ENCODE measurements at places on chromosomes 5 and 9.
A peak's percentile ranks its signal among the peaks of the same experiment; 100 is the strongest.

GRCh38 chr5:91499943-91500531 lies 116.9 kb upstream of the ARRDC3 start:
- no peak for DNase-seq

GRCh38 chr5:96706433-96707111 lies 44.4 kb downstream of the CAST start:
- no peak for DNase-seq

DNA sequence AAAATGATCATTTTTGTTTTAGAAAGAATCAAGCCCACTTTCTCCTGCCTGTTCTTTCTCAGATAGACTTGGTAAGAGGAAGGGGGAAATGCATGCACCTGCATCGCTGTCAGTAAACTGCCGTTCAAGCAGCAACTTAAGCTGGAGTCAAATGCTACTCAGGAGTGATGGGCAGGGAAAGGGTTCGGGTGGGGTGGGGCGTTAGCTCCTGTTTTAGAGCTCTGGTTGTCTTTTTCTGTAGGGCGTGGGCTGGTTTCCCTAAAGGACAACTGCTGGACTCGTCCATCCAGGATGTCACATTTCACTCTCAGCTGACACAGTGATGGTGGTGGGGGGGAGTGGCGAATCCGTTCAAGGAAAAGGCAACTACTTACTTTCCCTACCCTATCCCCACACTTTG lies 75.0 kb downstream of the NDFIP1 start:
- DNase-seq = no peak

- DNase-seq = no peak
These were observed 2.2 kb upstream of the GNPDA1 start for GRCh38 chr5:142014911-142015584.

DNA sequence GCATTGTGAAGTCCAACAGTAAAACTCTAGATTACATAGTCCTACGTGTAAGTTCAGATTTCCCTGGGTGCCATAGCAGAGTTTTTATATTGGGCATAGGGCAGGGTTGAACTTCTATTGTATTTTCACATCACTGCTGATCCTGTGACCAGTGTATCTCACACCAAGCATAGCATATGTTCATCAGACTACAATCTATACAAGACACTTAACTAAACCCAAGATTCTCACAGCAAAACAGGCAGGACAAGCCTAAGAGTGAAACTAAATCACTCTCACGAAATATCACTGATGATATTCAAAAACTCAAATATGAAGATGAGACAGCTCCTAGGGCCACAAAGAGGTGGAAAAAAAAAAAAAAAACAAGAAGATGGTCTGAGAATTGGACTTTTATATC lies 3.2 kb upstream of the PPP1R2B start:
- DNase-seq = no peak

- DNase-seq = no peak
These were observed 92.8 kb upstream of the PPP2R2B start for GRCh38 chr5:146971401-146971800.

- no peak for DNase-seq
These were observed 937 bp upstream of the SLC26A2 start for GRCh38 chr5:149959406-149960236.

- DNase-seq = no peak
These were observed 41.4 kb downstream of the NAIF1 start for GRCh38 chr9:128025736-128026135.

DNA sequence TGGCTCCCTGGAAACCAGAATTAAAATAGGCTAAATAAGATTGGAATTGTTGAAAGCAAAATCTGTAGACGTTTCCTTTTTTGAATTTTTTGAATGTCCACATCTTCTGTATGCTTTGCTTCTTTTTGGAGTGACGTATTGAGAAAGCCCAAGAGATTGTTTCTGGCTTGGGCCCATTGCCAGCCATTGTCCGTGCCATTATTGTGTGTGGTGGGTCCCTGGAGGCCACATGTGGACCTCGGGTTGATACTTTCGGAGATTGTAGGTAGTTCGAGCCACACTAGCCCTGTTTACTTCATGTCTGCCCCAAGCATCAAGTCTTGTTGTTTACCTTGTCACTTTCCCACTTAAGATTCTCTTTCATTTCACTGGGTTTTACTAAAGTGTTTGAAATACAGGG lies 106.0 kb downstream of the PALM2AKAP2 start:
- no peak for DNase-seq

- DNase-seq = no peak
These were observed 7.9 kb downstream of the TMEM167A start for GRCh38 chr5:83069096-83069799.

DNA sequence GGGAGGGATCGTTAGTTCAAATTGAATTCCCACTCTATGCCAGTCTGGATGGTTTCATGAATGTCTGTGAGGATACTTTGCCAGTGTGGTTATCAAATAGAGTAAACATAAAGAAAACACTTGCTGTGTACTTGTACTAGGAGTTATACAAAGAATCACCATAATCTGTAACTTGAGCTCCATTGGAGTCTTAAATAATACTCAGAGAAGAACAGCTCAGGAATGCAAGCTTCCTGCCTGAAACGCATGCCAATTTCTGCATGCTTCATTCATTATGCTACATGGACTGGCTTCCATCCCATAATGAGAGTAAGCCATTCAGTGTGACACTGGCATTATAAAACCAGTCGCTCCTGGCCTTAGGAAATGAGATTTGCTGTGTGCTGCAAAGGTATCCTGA lies 351.4 kb downstream of the SEMA5A start:
- DNase-seq = peak; percentile 34

- DNase-seq = no peak
These were observed 304.0 kb downstream of the TLR4 start for GRCh38 chr9:118008246-118008645.

- no peak for DNase-seq
These were observed 395 bp downstream of the IL33 start for GRCh38 chr9:6216002-6216401.

DNA sequence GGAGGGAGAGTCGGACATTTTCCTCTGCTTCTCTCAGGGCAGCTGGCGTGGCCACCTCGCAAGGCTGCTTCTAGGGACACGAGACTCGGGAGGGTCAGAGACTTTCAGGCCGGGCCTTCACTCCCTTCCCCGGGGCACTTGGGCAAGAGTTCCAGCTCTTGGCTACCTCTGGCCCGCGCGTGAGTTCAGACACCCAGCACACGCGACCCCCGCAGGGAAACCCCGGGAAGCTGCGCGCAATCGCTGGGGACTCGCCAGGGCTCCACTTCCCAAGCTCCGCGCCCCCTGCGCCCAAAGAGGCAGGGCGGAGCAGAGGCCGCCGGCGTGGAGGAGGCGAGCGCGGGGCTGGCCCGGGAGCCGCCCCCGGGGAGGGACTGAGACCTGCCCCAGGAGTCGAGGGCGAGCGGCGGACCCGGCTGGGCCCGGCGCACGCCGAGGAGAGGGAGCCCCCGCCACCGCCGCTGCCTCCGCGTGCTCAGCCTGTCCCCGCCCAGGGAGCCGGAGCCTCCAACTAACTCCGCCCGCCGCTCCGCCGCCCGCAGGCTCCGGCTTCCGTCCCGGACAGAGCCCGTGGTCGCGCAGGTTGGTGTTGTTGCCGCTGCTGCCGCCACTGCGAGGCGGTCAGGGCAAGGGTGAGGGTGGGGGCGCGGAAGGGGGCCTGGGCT lies at the start of gene PAM:
PAM (plus strand) TSS at position 539 of the 665 bp plus-strand sequence. CDS start 110,891 bp downstream, outside the sequence.
- no peak for DNase-seq

- no peak for DNase-seq
These were observed 15.3 kb upstream of the AJM1 start for GRCh38 chr9:136826703-136827582.

DNA sequence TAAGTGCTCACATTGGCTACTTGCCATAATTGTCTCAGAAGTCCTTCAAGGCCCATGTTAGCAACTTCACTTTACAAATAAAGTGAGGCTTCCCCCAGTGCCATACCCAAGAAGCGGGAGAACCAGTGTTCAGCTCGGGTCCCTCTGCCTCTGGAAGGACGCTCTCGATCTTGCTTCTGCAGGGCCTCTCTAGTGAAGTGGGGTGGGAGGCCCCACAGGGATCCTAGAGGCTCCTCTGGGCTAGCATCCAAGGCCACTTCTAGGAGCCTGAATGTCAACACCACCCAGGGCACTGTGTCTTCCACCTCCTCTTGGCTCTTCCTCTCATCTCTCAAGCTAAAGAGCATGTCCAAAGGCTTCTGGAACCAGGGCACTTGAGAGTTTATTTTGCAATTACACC lies 282.5 kb downstream of the GADD45G start:
- DNase-seq = peak; percentile 85

DNA sequence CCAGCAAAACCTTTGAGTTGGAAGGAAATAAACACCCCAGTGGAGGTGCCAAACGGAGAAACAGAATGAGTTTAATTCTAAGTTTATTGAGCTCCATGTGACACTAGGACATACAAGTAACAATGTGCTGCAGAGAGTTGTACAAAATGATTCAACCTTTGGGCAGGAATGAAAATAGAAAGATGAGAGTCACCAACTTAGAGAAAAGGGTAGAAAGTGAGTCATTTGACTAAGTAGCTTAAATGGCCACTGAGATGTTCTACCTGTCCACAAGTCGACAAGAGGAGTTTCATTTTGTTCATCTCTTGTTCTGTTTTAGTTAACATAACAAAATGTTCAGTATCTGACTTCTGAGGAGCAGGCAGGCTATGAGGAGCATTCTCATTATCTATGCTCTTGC lies 284.7 kb downstream of the NR2F1-AS1 start:
- DNase-seq = no peak

DNA sequence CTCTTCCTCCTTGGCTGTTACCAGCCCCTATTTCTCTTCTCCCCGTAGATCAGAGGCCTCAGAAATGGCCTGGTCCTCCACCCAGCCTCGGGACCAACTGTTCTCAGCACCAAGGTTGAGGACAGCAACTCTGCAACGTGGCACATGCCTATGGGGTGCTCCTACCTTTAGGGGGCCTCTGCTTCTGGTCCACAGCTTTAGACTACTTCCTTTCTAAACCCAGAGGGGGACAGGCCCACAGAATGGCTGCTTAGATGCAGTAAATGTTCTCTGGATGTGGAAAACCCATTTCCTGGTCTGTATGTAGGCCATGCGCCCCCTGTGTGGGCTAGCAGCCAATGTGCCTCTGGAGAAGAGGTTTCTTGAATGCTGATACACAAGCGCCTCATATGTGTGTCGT lies 68.4 kb downstream of the NRG2 start:
- DNase-seq = no peak

- no peak for DNase-seq
These were observed 40.6 kb downstream of the INSYN2B start for GRCh38 chr5:169939731-169940130.

- no peak for DNase-seq
These were observed 241.1 kb upstream of the KLF4 start for GRCh38 chr9:107730666-107731065.

- no peak for DNase-seq
These were observed 188.9 kb downstream of the ARHGAP26 start for GRCh38 chr5:142958944-142959682.

GRCh38 chr5:76524868-76525267 lies 98.3 kb downstream of the F2RL2 start:
- DNase-seq = no peak

- no peak for DNase-seq
These were observed 602 bp upstream of the ACTL7A start for GRCh38 chr9:108861464-108861863.

GRCh38 chr5:111172504-111172903 lies 51.7 kb upstream of the CAMK4 start:
- no peak for DNase-seq

DNA sequence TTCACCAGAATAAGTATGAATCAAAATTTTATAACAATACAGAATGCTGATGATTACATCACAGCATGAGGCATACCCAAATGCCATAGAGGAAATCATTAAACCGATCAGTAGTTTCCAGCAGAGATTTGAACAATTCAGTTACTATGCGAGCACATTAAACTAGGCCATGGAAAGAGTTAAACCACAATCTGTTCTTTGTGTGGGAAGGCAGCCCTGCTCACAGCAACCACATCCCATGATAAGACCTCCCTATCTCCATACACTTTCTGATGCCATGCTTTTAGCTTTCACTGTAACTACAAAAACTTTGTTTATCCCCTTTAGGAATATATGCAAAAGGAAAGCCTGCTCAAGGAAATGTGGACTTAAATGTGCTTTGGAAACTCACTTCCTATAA lies 4.5 kb downstream of the NFIB start:
- peak; percentile 45 for DNase-seq

Measured in DMS79 (cell line).